ENCODE measurements at places on chromosomes 3 and 15.

GRCh38 chr3:98786364-98787006, 23.3 kb downstream of the ST3GAL6 start:
- no peak for DNase-seq

DNA sequence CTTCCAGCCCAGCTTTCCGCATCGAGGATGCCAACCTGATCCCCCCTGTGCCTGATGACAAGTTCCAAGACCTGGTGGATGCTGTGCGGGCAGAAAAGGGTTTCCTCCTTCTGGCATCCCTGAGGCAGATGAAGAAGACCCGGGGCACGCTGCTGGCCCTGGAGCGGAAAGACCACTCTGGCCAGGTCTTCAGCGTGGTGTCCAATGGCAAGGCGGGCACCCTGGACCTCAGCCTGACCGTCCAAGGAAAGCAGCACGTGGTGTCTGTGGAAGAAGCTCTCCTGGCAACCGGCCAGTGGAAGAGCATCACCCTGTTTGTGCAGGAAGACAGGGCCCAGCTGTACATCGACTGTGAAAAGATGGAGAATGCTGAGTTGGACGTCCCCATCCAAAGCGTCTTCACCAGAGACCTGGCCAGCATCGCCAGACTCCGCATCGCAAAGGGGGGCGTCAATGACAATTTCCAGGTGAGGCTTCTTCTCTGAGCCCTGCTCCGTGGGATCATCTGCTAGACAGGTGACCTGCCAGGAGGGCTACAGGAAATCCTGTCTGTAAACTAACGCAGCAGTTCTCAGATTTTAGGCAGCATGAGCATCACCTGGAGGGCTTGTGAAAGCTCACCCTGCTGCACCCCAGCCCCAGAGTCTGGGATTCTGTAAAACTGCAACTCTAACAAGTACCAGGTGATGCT, 1.6 kb downstream of the THBS1 start:
- no peak for DNase-seq

- no peak for DNase-seq
Observed at GRCh38 chr3:21766002-21766401, 15.0 kb upstream of the ZNF385D start.

- no peak for DNase-seq
Observed at GRCh38 chr15:74995779-74996765, 709 bp downstream of the SCAMP5 start.

GRCh38 chr15:60513676-60514075, 34.7 kb upstream of the ICE2 start:
- no peak for DNase-seq

GRCh38 chr15:38069511-38070011, 135.1 kb downstream of the TMCO5A start:
- DNase-seq: no peak

GRCh38 chr3:123841476-123842238, 42.5 kb downstream of the MYLK start:
- no peak for DNase-seq

Data from activated T-helper 1 cell treated with Interleukin-2 at 50 U/mL for 16 hours (primary cell).